ENCODE measurements at places on chromosomes 3 and 15.

DNA sequence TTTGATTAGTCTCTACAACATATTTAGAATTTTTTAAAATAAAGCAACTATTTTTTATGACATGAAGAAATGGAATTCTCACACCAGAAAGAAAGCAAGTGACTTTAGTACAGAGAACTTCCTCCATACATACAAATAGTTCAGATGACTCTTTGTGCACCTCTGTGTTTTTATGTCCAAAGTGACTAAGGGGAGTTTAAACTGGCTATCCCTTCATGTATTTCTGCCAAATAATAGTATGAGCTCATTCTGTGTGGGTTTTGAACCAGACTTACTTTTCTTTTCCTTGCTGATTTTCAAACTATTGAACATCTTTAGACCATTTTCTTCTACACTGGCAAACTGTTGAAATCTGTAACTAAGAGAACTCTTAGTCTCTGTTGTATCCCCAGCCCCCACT lies 196.3 kb downstream of the EPHA3 start:
- DNase-seq: no peak

DNA sequence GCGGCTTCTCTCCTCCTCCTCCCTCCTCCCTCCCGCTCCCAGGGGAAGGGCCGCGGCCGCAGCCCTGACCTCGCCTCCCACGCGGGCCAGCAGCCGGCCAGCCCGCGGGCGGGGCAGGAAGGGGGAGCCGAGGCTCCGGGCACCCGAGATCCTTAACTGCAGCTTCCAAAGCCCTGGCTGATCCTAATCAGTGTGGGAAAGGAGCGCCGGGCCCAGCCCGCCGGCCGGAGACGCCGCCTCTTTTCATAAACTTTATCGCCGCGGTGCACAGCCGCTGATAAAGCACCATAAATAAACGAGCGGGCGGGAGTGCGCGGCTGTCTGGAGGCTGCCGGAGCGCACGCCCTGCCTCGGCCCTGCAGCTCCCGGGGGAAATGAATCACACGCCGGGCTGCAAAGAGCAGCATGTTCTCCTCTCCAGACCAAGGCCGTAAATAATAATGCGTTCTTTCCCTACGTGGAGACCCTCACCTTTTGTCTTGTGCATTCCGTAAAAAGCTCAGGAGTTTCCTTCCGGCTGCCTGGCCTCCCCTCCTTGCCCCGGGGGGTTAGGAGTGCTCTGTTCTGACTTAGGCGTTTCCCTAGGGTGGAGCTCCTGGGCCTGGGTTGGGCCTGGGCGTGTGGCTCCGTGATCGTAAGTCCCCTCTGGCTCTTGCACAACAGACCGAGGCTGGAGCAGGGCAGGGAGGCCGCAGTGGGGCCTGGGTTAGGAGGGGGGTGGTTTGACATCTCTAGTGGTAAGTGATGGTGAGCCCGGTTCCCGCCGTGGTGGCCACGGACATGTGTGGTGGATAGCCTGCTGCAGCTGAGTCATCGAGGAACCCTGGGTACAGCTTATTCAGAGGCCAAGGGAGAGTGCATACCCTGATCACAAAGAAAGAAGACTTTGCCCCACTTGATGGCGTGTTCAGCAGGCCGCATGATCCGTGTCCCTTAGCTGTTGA lies 132.6 kb upstream of the HES1 start:
- no peak for DNase-seq

GRCh38 chr3:158107605-158108444 lies 1.6 kb upstream of the SHOX2 start:
- no peak for DNase-seq

DNA sequence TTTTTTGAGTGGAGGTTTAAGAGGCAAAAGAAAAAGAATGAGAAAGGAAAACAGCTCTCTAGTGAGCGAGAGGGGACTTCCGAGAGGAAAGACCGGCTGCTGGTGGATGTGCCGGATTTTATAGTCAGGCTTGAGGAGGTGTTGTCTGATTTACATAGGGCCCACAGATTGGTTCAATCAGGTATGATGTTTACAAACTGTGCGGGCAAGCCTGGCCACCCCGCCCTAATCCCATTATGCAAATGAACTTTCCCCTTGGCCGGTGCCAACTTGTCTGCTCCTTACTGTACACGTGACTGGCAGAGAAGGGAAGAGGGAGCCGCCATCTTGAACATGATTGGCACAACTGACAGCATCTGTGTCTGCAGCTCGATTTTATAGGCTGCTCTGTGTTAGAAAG lies 44.7 kb downstream of the FAM43A start:
- DNase-seq: no peak

DNA sequence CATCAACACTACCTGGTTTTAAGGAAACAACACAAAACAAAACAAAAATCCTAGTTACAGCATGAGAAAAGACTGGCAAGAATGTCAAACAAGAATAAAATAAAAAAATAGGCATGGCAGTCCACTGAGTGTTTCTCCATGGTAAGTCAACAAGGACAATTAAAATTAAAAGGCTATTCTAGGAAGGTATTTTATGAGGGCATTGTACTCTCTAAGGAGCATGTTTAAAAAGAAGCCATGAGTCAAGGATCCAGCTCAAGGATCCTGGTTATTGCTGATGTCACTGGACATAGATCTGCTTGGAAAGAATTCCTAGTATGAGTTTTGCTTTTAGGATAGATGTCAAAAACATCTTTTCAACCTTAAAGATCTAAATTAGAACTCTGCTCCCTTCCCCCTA lies 106.7 kb downstream of the MYO5A start:
- no peak for DNase-seq

DNA sequence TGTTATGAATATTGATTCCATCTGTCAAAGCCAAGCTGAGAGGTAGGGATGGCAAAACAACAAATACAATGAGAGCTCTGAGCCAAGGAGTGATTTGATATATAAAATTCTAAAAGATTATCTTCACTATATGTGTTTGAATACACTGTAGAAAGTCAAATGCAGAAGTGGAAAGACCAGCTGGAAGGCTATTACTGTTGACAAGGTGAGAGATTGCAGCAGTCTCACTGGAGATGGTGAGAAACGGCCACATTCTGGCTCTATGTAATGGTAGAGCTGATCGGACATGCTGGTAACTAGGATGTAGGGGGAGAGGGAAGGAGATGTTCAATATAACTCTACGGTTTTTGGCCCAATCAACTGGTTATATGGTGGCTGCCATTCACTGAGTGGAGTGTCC lies 434.2 kb upstream of the SUCLG2 start:
- DNase-seq: no peak

- no peak for DNase-seq
Measured at GRCh38 chr15:40055576-40056293, 16.8 kb upstream of the SRP14 start.

GRCh38 chr3:52097851-52098507 lies 41.6 kb upstream of the DUSP7 start:
- no peak for DNase-seq

DNA sequence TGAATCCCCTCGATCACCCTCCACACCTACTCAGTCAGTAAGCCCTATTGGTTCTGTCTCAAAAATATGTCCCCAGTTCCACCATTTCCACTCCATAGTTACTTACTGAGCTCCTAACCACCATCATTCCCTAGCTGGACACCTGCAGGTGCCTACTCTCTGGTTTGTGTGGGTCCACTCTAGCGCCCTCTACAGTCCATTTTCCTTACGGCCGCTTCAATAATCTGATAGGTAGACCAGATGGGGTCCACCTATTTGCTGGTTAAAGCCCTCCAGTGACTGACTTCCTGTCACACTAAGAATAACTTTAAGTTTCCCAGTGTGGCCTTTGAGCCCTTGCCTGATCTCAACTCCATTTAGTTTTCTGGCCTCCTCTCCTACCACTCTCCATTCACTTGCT lies 5.0 kb downstream of the GXYLT2 start:
- DNase-seq: no peak

GRCh38 chr15:66483131-66483566 lies 14.4 kb downstream of the SNAPC5 start:
- DNase-seq: no peak

GRCh38 chr15:79773128-79773527 lies 123.7 kb downstream of the MTHFS start:
- no peak for DNase-seq

- no peak for DNase-seq
Measured at GRCh38 chr3:108415661-108416060, 94.7 kb downstream of the MYH15 start.

- no peak for DNase-seq
Measured at GRCh38 chr3:127388427-127388826, 100.6 kb upstream of the PRR20G start.

GRCh38 chr15:37046876-37047614 lies 53.3 kb downstream of the MEIS2 start:
- no peak for DNase-seq

DNA sequence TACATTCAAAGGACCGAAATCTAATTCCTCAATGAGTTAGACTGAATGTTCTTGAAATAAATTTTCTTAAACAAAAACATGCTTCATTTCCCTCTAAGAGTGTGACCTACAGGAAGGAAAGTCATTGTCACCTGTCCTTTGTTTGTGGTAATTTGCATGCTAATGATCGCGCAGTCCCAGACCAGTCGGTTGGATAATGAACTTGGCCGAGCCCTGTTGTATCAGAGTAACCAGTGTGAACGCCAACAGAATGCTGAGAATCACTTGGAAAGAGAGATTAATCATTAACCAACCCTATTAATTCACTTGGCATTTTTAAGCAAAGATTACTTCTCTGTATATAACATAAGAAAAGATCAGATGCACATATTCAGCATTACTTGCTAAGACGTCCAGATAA lies 8.1 kb upstream of the ARNT2 start:
- no peak for DNase-seq

DNA sequence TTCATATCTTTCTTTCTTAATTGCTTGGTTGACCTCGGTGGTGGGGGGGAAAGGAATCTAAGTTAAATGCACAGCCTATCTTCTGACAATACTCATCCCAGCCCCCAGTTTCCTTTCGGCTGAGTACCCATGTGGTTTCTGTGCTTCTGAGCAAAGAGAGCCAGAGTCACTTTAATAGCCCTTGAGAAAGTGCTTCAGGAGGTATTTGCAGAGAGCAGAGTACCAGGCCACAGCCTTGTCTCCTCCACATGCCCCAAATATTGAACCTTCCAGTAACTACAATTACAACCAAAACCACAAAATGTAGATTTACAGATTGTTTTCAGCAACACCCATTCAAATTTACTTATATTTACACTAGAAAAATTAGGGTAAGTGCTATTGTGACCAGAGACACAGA lies 647.4 kb downstream of the NR2F2 start:
- no peak for DNase-seq

GRCh38 chr3:156480949-156481348 lies 74.0 kb downstream of the SSR3 start:
- no peak for DNase-seq

DNA sequence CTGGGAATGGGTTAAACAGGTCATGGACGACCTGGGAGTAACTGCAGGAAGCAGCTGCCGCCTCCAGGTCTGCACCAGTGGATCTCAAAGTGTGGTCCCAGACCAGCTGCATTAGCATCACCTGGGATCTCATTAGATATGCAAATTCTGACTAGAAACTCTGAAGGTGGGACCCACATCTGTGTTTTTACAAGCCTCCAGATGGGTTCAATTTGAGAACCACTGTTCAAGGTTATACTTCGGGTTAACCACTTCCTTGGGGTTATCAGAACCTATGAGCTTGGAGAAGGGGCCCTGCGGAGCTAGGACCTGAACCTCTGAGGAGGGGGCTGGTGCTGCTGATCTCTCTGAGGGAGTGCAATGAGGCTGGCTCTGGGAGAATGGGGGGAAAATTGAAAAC lies 324.8 kb upstream of the CTDSPL start:
- no peak for DNase-seq

DNA sequence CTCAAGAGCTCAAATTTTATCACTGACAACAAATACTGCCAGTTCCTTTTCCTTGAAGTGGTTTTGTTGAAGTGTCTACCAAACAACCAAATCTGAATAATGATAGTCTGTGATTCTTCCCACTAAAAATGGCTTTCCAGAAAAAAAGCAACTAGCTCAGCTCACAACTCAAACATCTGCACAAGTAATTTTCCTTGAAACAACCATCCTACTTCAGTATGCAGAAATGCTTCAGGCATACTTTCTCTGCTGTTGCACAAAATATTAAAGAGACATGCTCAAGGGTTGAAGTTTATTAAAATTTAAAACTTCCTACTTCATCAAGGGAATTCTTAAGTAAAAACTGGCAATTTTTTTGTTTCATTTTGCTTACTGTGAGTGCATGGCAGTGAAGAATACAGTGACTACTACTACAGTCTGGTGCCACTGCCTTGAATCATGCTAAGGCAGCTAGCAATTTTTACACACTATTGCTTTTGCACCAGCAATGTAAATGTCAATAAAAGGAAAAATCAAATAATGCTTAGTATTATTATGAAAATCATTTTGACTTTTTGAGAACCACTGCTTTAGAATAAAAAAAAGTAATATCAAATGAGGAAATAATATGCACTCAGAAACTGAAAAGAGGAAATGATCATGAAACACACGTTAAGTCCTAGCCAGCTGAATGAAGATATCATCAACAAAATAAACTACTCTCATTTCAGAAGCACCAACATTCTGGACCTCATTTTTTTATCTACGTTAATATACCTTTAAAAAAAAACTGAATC lies 33.6 kb downstream of the VPS13C start:
- no peak for DNase-seq

DNA sequence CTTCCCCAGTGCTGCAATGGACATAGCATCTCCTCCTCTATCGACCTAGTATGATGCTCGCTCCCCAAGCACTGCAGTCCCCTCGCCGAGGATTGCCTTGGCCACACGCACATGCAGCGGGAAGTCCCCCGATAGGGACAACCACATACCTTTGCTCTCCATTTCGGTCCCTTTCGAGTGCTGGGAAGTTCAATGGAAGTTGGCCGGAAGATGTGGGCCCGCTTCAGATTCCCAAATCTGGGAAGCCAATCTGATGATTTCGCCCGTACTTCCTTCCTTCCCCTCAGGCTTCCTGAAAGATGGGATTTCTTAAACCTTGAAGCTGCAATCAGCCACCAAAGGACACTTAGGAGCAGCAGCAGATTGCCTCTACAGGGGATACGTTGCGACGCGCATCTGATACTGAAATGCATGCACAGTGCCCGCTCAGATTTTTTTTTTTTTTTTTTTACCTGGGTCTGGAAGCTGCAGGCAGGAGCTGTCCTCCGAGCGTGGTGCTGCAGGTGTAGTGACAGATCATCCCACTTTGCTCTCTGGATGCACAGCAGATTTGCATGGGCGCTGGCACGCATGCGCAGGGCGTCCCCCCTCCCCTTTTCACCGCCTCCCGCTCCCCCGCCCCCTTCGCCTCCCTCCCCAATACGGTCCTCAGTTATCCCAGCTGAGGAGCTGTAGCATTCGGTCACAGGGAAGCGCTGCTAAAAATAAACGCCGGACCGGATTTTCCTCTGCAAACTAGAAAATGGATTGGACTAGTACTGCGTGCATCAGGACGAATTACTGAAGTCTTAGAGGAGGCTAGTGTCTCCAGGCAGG lies at the start of gene FGF12:
FGF12 (minus strand) TSS at position 510 of the 816 bp plus-strand sequence.
- no peak for DNase-seq

DNA sequence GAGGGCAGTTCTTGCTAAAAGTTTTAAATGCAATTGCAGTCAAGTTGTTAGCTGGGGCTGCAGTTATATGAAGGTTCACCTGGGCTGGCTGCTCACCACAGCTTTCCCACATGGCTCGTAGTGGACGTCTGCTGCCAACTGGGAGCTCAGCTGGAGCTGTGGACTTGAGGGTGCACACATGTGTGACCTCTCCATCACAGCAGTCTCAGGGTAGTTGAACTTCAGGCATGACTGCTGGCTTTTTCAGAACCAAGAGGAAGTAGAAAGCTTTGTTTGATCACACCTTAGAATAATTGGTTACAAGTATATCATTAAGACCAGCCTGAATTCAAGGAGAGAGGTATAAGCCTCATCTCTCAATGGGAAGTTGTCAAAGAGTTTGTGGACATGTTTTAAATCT lies 74.1 kb downstream of the CHL1 start:
- no peak for DNase-seq

GRCh38 chr3:78481050-78481449 lies 1286.7 kb downstream of the ROBO1 start:
- no peak for DNase-seq
